ENCODE measurements at places on chromosomes 1 and 21.

GRCh38 chr1:181141431-181141910 is 53.0 kb downstream of the IER5 start:
- no peak for DNase-seq

DNA sequence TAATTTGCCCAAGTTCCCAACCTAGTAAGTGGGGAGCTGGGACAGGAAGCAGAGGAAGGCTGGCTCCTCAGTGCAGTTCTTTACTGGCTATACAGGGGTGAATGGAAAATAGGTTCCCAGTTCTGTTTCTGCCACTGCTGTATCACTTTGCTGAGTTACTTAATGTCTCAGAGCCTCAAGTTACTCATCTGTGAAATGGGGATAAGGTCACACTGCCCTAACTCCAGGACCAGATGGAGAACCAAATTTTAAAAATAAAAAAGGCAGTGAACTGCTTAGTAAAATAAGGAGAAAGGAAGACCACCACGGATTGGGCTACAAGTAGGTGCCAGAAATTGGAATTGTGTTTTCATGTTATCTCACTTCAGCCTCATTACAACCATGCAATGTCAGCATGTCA is 147.8 kb downstream of the OMA1 start:
- no peak for DNase-seq

DNA sequence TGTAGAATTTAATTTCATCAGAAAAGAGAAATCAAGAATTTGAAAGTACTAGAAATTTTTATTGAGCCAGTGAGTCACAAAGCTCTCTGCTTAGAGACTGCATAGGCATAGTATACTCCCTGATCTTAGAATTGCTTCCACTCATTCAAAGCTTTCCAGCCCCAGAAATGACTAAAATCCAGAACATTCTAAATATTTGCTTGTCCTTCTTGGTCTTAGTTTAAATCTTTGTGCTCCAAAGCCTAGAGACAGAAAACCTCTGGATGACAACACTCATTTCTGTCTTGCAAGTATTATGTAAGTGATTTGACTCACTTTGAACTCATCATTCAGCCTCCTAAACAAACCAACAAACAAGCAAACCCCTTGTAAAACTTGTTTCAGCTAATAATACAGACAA is 74.2 kb downstream of the PTPRC start:
- DNase-seq: no peak

- DNase-seq: no peak
Measured at GRCh38 chr1:9601942-9602793, 13.5 kb downstream of the TMEM201 start.

DNA sequence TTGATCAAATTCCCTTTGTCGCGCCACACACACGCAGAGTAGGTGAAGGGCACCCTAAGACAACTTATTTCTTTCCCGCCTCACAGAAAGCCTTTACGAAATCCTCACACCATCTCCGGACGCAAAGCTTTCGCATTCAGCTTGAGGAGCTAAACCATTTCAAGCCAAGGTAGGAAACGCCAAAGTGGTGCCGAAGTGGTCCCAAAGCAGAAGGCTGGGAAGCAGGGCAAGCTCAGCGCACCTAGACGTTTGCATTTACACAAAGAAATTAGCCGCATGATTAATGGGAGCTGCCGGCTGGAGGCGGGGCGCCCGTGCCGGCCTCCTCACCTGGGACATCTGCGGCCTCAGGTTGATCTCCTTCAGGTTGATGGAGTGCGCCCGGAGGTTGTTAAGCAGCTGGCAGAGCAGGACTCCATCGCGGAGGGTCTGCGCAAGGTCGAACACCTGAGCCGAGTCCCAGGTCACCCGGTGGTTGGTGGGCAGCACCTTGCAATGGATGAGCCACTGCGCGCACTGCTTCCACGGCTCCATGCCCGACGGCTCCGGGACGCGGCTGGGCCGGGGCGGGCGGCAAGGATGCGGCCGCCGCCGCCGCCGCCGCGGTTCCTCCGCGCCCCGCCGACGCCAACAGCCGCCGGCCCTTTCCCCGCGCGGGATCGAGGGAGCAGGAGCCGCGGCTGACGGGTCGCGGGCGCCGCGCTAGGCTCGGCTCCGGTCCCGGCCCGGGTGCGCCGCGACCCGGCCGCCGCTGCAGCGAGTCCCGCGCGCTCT is 457 bp downstream of the VAV3 start:
- DNase-seq: peak; percentile 1

- no peak for DNase-seq
Measured at GRCh38 chr21:34517491-34518245, 5.7 kb upstream of the KCNE1 start.

DNA sequence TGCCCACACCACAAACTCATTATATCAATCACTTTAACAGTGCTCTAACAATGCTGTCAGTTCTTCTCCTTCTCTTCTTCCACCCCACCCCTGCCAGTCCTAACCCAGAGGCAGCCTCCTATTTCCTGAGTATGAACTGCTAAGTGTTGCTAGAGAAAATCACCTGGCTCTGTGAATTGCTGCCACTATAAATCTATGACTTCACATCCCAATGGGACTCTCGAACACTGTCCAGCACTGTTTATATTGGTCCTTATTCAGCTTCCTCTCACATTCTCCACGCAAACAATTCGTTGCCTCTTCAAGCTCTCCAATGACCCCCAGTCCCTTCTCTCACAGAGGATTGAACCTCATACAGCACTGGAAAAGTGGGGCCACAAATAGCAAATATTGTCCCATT is 27.0 kb upstream of the USH2A start:
- no peak for DNase-seq

DNA sequence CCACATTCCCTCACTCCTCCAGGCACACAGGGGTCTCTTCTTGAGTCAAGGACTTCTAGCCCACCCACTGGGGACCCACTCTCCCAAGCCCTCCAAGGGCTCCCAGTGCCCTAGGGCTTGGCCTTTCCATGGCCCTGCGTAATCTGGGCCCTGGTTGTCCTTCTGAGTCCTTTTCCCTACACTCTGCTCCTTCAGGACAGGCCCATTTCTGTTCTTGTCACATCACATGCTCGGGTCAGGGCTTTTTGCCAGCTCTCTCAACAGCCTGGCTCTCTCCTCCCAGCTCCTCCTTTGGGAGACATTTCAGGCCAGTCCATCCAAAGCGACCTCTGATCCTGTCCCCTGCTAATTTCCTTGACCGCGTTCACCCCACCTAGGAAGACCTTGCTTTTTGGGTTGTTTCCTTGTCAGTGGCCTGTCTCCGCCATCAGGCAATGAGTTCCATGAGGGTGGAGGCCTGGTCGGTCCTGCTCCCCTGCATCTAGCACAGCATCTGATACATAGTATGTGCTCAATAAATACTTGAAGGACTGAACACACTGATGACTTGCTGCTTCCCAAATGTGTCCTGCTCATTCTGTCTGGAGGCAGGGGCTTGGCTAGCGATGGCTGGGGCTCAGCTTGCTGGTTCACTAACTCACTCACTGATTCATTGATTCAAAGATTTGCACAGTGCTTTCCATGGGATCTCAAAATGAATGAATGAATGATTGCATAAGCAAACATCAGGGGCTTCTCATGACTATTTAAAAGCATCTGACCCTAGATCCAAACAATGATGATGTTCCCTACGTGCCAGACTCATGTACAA is 44.8 kb downstream of the DHRS3 start:
- no peak for DNase-seq

GRCh38 chr1:77906019-77906545 is 17.7 kb downstream of the NEXN start:
- no peak for DNase-seq

GRCh38 chr1:87636198-87636892 is 307.7 kb downstream of the LMO4 start:
- no peak for DNase-seq

- no peak for DNase-seq
Measured at GRCh38 chr1:82494117-82494516, 693.4 kb downstream of the ADGRL2 start.

DNA sequence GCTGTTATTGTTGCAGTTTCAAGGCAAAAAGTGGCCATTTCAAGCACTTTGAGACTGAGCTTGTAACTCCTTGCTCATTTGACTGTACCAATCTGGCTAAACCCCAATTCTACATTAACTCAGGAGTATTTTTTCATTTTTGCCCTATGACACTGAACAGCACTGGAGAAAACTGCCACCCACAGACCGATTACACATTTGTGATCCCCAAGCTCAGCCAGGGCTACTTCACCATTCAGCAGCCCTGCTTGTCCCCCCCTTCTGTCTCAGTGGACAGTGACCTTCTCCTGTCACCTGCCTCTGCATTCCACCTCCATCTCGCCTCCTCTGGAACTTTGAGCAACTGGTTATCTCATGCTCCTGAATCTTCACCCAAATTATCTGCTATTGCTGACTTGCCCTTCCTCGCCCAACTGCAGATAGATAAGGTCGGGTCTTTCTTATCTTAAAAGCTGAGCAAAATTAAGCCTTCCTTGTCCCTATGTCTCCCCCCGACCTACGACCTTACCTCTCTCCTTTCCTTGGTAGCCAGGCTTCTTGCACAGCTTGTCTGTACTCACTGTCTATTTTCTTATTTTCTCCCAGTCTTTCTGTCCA is 25.3 kb downstream of the SPATA46 start:
- DNase-seq: no peak

DNA sequence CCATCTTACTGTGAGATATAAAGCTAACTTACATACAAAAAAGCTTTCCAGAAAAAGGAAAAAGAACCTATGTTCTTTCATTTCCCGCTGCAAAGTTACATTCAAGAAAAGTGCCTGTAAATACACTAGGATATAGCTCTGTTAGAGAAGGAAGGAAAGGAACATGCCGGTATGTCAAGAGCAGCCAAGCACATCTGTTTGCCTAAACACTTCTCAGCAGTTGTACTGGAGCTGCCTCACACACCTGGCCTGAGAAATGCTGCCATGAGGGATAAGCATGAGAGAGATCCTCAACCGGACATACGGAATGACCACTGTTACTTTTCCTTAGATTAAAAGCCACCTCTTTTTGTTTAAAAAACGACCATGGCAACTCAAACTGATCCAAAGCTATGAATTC is 189.7 kb downstream of the RERE start:
- DNase-seq: no peak

DNA sequence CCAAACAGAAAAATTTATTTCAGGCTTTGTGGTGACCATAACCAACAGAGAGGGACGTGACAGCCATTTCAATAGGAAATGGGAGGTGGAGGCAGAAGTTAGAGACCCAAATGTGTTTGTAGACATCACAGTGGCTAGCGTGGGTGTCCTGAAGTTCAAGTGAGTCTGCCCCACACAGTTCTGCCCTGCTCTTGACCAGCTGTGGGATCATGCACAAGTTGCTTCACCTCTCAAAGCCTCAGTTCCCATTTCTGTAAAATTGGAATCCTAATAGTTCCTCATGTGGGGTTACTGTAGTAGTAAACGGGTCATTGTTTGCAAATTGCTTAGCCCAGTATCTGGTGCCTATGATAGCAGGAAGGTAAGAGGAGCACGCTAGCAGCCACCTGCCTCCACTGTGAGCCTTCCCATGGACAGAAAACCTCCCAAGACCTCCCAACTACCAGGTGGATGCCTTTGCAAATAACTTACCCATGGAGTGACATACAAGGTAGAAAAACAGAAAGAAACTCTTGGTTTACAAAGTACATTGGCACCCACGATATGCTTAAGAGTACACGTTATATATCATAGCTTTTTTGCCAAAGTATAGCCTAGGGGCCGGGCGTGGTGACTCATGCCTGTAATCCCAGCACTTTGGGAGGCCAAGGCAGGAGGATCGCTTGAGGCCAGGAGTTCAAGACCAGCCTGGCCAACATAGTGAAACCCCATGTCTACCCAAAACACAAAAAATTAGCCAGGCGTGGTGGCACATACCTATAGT is 29.1 kb downstream of the FHAD1 start:
- no peak for DNase-seq

GRCh38 chr1:90198616-90199332 is 203.9 kb downstream of the ZNF326 start:
- no peak for DNase-seq

DNA sequence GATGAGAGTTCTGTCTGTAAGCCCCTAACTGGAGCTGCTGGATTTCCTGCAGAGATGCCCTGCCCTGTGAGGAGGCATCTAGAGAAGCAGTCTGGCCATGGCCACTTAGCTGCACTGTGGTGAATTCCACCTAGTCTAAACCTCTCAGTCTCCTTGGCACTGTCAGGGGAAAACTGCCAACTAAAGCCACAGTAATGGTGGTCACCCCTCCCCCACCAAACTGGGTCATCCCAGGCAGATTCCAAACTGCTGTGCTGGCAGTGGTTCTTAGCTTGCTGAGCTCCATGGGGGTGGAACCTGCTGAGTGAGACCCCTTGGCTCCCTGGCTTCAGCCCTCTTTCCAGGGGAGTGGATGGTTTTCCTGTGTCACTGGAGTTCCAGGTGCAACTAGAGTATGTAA is 740.6 kb downstream of the RWDD3 start:
- DNase-seq: no peak

GRCh38 chr1:42734201-42735035 is 5.6 kb downstream of the CLDN19 start:
- no peak for DNase-seq

DNA sequence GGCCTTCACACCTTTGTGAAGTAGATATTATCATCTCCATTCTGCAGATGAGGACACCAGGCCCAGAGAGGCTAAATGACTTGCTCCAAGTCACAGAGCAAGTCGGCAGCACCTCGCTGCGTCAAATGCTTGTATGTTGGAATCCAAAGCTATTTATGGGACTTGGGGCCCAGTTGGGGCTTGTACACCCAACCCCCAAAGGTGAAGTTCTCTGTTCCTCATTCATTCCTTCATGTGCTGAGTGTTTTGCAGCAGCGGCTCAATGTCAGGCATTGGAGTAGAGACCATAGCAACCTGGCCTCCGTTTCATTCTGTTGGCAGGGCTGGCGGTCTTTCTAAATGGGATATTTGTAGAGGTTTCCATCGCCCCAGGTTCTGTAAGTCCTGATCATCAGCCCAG is 113.4 kb upstream of the SLC25A33 start:
- DNase-seq: no peak

- DNase-seq: no peak
Measured at GRCh38 chr1:56696663-56697062, 51.5 kb downstream of the PRKAA2 start.

- DNase-seq: no peak
Measured at GRCh38 chr1:202578001-202578504, 132.2 kb downstream of the SYT2 start.

DNA sequence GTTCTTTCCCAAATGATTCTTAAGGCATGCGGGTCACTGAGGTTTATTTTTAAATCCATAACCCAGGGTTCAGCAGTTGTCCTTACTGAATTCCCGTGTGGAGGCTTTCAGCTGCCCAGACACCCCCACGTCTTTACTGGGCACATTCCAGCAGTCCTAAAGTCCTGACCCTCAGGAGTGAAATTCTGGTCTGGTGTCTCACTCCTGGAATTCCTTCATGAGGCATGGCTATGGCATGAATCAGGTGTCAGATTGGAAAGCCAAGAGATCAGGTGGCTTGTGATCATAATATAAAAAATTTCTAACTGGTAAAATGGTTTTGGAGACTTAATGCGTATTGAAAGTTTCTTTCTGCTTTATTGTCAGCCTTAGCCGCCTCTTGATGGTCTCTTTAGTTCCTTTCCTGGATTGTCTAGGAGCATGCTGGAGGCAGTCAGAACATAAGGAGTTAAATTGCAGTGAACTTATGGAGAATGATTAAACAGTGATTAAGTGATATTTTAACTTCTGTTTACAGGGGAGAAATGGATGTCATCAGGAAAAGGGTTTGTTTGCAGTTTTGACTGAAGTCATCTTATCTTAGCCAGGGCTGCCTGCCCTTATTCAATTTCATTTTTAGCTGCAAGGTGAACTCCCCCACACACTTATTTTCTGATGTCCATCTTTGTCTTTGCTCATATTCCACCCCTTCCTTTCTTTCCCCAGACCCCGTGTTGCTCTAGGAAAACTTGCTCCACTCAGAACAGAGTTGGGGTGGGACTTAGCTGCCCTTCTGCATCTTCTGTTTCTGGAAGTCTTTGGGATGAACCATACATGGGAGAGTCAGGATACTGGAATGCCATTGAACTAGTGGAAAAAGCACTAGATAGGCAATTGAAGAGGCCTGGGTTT is 25.7 kb upstream of the MACF1 start:
- no peak for DNase-seq
